ENCODE measurements at places on chromosomes 3 and 15. TPM values are rescaled to one million over a fixed set of nuclear protein-coding genes. Genes with fewer than 3 reads are reported as not detected.

DNA sequence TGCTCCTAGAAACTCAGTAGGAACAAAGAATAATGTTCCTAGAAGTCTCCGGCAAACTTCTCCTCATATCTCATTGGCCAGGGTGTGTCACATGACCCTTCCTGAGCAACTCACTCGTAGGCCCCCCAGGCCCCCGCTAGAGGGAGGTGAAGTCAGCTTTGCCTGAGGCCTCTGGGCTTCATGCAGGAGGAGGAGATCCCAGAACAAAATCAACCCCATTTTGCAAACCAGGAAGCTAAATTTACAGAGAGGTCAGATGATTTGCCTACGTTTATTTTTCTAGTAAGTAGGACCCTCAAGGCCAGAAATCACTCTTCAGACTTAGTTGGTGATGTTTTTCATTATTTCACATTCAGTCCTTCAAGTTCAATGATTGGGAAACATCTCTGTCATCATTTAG is 99.1 kb downstream of the SSR3 start:
- no peak for DNase-seq

- DNase-seq, result no peak
Measured at GRCh38 chr3:157128771-157129681, 30.9 kb downstream of the CCNL1 start.

DNA sequence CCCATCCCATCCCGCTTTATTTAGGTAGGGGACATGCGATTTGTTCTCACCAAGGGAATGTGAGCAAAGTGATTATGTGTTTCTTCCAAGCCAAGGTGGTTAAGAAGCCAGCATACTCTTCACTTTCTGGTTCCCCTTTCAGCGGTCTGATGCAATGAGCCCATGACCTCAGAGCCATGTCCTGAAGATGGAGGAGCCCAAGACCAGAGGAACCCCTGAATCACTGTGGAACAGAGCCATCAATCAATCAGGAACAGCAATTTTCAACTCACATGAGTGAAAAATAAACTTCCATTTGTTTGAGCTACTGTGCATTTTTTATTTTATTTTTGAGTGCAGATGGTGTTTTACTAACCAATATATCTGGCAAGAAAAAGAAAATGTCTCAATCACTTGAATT is 10.8 kb downstream of the THRB start:
- no peak for DNase-seq

TMCO5A gene
- total RNA-seq, result not detected

CPN2 gene
- 0.10 TPM for total RNA-seq

GRCh38 chr3:65483480-65483879 is 555.2 kb downstream of the MAGI1 start:
- DNase-seq, result peak; percentile 86

DNA sequence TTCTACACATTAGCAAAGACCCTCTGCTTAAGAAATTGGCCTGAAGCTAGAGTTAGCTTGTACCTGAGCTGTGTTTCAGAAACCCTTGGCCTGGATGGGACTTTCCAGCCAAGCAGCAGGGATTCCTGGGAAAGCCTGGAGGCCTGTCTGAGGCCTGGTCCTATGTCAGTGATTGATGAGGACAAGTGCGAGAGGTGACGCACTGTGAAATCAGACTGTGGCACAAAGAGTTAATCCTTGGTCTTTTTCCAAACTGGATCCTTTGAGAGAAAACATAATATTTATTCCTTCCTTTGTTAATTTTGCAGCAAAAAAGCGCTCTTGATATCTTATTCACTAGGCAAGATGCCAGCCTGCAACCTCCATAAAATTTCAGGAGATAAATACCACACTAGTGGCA is 225.0 kb upstream of the ATP11B start:
- no peak for DNase-seq

ZBED2 gene
- total RNA-seq, result not detected

GRCh38 chr3:155154255-155154654 is 74.1 kb downstream of the MME start:
- no peak for DNase-seq
